ENCODE measurements at places on chromosomes 6 and 20.

DNA sequence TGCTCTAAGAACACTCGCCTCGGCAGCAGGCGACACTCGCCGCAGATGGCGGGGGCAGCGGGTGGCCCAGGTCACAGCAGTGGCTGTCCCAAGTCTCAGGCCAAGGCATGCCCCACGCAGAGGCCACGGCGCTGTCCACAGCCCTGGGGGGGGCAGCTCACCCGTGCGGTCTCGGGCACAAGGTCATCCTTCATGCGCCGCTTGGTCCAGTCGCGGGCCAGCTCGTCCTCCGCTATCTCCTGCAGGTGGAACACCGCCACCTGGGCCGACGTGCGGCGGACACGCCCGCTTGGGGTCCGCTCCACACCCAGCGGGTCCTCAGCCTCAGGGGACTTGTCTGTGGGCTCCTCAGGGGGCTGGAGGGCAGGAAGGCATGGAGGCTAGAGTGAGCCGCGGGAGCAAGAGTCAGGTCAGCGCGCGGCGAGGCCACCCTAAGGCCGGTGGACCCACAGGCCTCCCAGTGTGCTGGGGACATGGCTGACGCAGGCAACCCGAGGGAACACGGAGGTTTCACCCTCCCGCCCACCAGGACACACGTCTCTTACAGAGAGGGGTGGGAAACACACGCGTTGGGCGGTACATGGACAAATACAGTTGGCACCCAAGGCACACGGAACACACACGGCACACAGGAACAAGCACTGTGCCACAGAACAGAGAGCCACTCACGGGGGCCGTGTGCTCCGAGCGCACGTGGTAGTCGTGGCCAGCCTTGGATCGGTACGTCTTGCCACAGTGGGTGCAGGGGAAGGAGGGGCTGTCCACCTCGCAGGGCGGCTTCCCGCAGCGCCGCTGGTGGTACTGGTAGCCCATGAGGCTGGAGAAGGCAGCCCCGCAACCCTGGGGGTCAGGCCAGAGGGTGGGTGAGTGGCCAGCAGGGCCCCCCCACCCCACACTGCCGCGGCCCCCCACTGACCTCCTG, 6.5 kb upstream of the UCKL1 start:
- DNase-seq, result no peak

DNA sequence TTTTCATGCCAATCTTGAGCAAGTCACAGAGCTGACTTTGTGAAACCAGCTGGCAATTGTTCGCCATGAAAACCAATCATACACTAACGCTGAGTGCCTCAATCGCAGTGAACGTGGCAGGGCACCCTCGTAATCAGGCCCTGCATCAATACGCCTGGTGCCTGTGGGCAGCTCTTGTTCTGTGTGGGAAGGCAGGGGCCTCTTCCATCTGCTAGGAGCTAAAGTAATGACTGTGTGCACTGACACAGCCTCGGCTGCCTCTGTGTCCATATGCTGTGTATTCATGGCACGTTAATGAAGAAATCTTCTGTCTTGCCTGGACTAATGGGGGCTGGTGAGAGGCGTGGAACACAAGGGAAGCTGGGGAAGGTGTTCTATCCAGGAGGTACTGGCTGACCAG, 27.8 kb upstream of the SYNDIG1 start:
- no peak for DNase-seq

DNA sequence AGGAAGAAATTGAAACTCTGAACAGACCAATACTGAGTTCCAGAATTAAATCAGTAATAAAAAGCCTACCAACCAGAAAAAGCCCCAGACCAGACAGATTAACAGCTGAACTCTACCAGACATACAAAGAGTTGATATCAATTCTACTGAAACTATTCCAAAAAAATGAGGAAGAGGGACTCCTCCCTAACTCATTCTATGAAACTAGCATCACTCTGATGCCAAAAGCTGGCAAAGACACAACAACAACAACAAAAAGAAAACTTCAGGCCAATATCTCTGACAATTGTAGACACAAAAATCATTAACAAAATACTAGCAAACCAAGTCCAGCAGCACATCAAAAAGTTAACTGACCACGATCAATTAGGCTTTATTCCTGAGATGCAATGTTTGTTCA, 246.0 kb upstream of the RUNX2 start:
- DNase-seq, result no peak

DNA sequence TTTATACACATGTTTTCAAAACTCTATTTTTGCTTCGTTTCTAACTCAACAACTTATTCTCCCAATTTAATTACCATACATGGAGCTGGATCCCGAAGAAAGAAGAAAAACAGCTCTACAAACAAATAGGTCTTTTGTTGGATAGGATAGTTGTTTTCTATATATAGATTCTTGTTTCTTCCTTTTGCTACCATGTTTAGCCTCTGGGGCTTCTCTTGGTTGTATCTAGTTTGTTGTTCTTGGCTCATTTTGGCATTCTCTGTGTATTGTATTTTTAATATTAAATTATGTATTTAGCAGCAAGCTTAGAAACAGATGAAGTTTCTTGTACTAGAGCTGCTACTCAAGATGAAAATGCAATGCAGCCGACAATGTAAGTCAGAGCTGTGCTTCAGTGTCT, 60.9 kb downstream of the PLCB4 start:
- DNase-seq, result no peak

GRCh38 chr6:12007887-12008286, 4.2 kb upstream of the HIVEP1 start:
- no peak for DNase-seq

DNA sequence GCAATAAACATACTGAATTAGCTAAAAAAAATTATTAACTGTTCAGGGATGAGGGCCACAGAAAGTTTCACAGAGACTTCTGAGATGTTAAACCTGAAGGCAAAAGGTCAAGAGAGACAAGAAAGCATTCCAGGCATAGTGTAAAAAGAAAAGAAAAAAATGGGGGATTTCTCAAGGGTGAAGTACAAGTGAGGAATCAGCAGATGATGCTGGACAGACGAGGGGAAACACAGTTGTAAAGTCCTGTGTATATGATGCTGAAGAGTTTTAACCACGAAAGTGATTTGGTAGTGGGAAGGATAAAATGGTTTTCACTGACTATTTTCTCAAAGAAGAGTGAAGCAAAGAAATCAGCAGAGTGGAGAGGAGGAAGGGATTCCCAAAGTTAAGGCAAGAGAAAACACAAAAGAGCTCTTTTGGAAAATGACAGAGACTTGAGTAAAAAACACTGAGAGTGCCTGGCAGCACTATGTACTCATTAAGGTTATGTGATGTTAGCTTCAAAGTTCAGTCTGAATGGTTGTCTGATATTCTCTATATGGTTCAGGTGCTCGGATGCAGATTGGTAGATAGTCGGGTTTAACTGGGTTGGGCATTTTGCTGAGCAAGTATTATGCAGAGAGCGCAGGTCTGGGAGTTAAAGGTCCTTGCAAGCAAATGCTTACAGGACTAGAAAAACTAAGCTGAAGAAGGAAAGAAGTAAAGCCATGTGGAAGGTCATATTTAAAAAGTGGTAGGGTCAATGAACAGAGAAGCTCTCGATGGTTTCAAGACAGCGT, 16.4 kb downstream of the RAB23 start:
- DNase-seq, result no peak

DNA sequence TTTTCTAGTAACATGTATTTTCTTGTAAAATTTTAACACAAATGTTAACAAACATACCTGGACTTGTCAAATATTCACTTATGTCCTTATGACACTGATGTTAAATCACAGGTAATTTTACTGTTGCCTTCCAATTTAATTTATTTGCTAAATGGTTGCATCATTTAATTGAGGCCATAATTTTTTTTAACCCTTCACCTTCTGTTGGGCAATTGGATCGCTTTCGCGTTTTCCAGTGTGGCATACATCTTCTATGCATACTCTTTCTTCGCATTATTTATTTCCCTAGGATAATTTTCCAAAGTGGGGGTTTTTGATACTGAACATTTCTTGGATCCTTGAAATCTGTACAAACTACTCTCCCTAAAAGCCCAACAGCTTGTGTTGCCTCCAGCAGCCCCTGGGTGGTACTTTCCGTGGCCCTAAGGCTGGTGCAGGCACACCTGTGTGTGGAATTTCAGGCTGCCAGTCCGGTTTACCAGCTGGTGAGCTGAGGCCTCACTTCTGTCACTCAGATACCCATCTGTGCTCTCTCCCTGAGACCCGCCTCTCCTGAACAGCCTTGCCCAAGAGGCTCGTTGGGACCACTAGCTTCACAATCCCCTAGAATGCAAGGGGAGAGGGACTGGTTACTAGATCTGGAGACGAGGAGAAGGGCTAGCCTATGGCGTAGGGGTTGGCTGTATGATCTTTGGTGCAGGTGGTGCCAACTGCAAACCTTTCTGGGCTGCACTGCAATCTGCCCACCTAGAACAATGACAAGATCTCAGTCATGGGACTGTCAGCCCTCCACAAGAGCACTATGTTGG, 11.2 kb upstream of the C20orf144 start:
- DNase-seq, result no peak

GRCh38 chr6:155269765-155270164, 6.0 kb downstream of the CLDN20 start:
- DNase-seq, result no peak

DNA sequence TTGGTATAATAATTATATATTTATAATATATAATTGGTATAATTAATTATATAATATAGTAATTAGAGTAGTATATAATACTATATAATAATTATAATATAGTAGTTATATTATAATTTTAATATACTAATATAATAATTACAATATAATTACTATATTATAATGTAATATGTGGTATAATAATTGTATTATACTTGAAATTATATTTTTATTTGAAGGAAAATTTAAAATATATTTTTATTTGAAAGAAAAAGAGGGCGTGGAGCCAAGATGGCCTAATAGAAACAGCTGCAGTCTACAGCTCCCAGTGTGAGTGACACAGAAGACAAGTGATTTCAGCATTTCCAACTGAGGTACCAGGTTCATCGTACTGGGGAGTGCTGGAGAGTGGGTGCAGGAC, 365.9 kb downstream of the MMUT start:
- DNase-seq, result no peak

- no peak for DNase-seq
Measured at GRCh38 chr6:166474721-166475565, 92.2 kb upstream of the MPC1 start.

- no peak for DNase-seq
Measured at GRCh38 chr6:90584636-90585255, 2.1 kb downstream of the MAP3K7 start.

GRCh38 chr6:5634525-5634924, 372.2 kb downstream of the NRN1 start:
- DNase-seq, result no peak

- no peak for DNase-seq
Measured at GRCh38 chr6:1575210-1576041, 34.3 kb upstream of the FOXC1 start.

DNA sequence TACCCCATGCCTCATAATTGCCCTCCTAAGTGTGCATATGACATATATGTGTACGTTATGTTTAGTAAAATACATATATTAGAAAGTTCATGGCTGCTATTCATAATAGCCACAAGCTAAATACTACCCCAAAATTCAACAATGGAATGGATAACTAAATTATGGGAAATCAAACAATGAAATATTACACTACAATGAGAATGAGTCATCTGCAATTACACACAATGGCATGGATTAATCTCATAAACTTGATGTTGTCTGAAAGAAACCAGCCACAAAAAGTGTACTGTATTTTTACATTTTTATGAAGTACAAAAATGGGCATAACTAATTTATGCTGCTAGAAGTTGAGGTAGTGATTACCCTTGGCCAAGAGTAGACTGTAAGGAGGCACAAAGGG, 477.0 kb downstream of the HAO1 start:
- no peak for DNase-seq

DNA sequence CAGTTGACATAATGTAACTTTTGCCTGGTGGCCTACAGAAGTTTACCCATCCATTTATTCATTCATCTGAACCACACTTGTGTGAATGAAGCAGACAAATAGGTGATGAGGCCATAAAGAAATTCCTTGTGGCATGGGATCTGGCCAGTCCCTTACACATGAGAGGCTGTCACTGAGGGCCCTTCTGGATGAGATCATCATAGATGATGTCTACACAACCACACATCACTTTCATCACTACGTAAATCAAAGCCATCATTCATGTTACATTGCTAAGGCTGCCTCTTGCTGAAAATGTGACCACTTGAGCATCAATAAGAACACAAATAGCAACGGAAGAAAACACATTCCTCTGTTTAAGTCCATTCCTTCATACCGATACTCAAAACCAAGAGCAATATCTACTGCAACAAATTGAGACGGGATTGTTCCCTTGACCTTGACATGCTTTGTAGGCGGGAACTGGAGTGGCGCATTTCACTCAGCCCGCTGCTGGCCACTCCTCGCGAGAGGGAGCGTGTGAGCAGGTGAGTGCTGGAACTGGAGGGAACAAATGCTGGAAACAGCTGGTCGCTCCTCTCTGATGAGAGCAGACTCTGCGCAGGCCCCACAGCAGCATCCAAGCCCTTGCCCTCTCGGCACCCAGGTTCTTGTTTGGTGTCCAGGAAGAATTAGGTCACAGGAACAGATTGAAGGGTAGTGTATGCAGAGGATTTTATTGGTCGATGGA, 49.3 kb downstream of the FAM50B start:
- DNase-seq, result no peak

- DNase-seq, result no peak
Measured at GRCh38 chr6:142846883-142847287, 98.1 kb downstream of the HIVEP2 start.

GRCh38 chr6:157385482-157385881, 4.5 kb downstream of the ZDHHC14 start:
- no peak for DNase-seq

DNA sequence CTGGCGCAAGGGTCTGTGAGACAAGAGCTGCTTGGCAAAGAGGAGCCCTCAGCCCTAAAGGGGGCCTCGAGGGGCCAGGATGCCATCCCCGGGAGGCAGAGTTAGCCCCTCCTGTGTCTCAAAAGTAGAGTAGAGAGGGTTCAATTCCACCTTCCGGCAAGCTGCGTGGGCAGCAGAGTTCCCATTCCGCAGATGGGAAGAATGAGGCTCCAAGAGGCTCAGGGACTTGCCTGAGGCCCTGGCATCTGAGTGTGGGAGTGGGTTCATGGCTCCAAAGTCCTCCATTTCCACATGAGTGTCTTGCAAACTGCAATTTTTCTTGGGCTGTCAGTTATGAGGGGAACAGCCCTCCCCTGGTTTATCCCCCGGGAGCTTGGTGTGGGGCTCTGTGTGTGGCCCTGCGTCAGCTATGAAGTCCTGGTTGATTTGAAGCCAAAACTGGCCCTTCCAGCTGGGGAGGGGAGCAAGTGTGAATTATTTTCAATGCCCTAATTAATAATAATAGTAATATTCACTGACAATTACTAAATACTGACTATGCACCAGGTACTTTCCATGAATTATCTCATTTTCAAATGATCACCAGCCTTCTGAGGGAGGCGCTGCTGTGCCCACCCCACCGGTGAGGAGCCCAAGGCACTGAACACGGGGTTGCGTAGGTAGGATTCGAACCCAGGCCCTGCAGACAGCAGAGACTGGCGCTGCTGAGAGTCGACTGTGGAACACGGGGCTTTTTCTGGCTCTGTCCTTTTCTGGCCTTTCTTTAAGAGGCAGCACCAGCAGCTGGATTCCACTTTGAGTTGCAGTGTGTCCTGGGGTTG, 153.0 kb upstream of the PTPN1 start:
- DNase-seq, result no peak

- no peak for DNase-seq
Measured at GRCh38 chr6:118739696-118740353, 88.4 kb upstream of the CEP85L start.
